ENCODE measurements at places on chromosomes 1 and 21.

DNA sequence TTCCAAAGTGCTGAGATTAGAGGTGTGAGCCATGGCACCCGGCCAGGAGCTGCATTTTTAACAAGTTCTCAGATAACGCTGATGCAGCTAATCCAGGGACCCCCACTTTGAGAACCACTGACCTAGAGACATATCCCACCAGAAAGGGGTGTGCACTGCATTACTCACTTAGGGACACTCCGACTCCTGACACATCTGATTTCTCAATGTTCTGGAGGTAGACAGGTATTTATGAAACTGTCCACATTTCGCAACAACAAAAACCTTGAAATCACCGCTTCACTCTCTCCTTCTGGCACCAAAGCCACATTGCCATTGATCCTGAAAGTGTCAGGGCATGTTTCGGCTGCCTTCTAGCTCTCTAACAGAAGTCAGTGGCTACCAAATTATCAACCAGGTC lies 23.2 kb upstream of the CAMTA1 start:
- no peak for DNase-seq

DNA sequence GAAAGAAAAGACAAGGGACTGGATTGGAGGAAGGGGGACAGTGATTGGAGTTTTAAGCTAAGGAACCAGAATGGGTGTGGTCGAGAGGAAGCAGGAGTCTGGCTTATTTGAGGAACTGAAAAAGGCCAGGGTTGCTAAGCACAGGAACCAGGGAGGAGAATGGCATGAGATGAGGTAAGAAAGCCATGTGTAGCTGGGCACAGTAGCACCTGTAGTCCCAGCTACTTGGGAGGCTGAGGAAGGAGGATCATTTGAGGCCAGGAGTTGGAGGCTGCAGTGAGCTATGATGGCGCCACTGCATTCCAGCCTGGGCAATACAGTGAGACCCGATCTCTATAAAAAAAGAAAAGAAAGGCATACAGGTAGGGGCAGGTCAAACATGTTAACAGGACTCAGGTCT lies 8.1 kb upstream of the KHDRBS1 start:
- DNase-seq, result no peak

- DNase-seq, result no peak
Observed at GRCh38 chr21:46207006-46207919, 21.3 kb downstream of the LSS start.

DNA sequence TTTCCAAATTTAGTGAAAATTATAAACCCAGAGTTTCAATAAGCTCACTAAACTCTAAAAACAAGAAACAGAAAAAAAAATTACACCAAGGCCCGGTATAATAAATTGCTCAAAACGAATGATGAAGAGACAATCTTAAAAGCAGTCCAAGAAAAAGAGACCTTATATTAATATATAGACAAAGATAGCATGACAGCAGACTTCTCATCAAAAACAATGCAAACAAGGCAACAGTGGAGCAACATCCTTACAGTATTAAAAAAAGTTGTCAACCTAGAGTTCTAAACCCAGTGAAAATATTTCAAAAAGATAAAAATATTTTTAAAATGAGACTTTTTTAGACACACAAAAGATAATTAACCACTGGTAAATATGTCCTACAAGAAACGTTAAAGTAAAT lies 46.7 kb downstream of the KIFAP3 start:
- no peak for DNase-seq

DNA sequence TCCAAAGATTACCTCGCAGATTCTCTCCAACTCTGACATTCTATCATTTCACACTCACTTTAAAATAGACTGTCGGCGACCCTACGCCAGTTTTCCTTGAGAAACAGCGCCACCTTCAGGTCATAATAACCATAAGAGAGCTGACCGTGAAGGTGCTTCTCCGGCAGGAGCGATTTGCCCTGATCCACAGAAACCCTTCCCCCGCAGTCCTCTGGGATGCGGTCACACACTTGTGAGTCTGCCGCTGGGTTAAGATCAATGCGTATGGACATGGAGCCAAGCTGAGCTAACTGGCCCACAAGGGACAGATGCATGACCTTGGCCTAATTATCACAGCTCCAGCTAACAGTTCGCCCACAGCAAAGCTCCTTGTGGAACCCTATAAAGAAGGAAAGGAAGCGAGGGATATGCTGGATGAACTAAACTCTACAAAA lies 32.8 kb upstream of the IFNAR2 start:
- DNase-seq, result peak; percentile 62

DNA sequence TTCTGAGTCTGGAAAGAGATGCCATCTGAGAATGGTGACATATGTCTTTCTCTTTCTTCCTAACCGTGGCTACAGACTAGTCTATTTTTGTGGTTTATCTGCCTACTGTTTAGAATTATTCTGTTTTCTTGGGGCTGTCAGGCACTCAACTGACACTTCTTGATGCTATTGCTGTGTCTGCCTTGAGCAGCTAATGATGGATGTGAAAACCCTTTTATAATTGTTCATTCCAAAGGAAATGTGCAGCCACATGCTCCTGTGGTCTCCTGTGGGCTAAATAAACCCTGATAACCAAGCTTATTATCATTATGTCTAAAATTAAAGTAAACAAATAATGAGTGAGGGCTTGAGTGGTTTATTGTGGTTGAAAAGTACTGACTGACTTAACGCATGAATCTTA lies 52.7 kb upstream of the CXADR start:
- no peak for DNase-seq

- no peak for DNase-seq
Observed at GRCh38 chr1:96651517-96651916, 70.1 kb upstream of the PTBP2 start.

All from ovary (tissue), 10 donors.